NCI-H82 (cell line): ENCODE measurements at places on chromosomes 3 and 15.

DNA sequence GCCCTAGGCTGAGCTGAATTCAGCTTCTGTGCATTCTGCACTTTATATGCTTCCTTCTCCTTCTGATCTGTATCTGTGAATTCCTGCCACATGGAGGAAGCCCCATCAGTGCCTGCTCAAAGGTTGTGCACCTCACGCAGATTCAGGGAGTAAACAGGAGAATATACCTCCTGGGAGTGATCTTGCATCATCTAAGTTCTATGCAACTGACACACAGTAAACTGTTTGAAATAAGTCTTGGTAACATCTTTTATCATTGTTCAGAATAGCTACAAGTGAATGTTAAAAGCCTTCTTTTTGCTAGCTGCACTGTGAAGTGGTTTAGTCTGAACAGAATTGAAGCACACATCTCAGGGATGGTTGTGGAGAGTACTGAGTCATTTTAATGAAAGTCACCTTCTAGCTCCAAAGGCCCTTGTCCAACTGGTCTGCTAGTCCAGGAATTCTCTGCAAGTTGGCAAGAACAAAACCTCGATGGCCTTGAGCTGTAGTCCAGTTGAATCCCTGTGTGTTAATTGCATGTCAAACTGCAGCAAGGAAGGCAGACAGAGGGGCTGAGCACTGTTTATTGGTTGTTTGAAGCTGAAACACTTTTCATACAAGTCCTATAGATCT is 215.0 kb downstream of the WNT5A start:
- no peak for DNase-seq

- no peak for DNase-seq
These were observed 25.2 kb downstream of the PXYLP1 start for GRCh38 chr3:141256820-141257219.

DNA sequence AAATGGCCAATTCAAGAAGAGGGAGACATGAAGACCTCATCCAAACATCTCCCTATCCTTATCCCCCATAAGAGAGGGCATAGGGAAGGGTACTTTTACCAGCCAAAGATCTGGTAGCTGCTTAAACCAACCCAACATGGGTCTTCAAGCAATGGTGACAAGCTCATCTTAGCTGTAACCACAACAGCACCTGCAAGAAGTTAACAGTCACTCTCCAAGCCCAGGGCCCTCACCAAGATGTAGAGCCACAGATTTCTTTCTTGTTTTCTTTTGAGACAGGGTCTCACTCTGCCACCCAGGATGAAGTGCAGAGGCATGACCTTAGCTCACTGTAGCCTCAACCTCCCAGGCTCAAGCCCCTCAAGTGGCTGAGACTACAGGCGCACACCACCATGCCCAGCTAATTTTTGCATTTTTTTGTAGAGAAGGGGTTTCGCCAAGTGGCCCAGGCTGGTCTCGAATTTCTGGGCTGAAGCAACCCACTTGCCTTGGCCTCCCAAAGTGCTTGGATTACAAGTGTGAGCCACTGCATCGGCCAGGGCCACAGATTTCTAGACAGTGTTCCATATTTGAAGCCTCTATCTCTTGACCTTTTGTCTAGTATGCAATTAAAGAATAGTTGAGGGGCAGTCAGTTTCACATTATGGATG is 57.1 kb downstream of the DHX30 start:
- no peak for DNase-seq

- no peak for DNase-seq
These were observed 165.2 kb upstream of the THBS1 start for GRCh38 chr15:39415634-39416033.

DNA sequence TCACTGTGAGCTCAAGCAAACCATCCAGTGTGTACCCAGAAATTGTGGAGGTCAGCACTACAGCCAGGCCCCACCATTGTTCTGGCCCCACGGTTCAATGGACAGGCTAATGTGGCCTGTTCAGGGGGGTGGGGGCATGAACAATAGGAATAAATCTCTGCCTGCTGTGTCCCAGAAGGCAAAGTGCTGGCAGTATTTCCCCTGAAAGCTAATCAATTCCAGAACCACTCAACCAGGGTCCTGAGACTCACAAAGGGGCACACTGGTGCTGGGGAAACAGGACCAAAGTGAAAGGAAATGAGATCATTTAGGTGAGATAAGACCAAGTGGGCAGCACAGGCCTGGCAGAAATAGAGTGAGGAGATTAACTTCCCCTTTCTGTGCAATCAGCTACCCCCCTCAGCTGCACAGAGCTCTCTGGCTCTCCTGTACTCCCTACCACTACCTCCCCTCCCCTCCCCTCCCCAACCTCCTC is 11.5 kb downstream of the CRYGS start:
- no peak for DNase-seq

DNA sequence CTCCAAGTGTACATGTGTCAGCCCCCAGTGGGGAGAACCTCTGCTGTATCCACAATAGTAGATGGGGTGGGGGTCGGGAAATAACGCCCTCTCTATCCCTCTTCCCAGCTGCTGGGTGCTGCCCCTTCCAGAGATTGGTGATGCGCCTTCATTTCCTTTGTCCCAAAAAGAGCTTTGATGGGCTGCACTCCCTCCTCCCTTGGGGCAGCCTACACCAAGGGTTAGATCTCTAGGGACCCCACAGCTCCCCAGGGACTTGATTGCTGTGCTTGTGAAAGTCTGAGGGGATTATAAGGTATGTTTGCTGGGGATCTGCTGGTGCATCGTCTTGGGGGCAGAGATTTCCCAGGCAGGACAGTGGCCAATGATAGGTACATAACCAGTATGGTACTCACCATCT is 105.3 kb downstream of the UNC13C start:
- peak; percentile 2 for DNase-seq

GRCh38 chr3:167350245-167350862 is 29.7 kb downstream of the ZBBX start:
- DNase-seq: peak; percentile 70
